Urinary bladder (tissue), 4 donors: ENCODE measurements at places on chromosomes 7 and 10. TPM values are rescaled to one million over a fixed set of nuclear protein-coding genes. Genes with fewer than 3 reads are reported as not detected.

GRCh38 chr7:137166363-137166762 is 177.2 kb downstream of the PTN start:
- DNase-seq = no peak

Gene CARD11
- 5.0 TPM for total RNA-seq

DNA sequence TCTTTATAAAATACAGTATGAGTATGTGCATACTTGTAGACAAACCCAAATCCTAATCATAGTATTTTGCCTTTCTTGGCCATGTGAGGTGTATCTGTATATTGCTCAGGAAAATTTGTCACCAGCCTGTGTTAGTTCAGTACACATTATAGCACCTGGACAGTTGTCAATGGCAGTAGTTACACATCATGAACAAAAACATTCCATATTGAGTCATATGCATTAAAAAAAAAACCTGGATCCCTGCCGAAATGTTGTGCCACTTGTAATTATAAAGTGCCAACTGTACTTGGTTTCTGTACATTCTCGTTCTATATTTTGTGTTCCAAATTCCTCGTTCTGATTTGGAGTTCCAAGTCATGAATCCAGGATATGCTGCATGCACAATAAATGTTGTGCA is 410.4 kb downstream of the INHBA start:
- DNase-seq = no peak

DNA sequence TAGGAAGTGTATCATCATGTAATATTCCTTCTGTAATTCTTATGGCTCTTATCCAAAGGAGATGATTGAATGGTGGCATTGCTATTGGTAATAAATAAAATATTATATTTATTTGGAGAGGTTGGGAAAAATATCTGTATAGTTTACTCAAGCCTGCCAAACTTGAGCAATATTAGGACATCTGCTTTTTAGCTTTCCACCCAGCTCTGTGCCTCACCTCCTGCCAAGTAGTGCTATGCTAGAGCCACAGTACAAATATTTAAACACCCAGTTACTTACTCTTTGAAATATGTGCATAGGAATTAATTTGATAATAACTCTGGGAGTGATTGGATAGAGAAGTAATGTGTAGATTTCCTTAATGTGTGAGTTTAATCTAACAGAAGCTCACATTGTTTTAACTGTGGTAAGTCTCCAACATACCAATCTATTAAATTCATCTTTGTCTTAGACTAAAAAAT is 129.2 kb downstream of the BBS9 start:
- DNase-seq = no peak

- no peak for DNase-seq
These were observed 1.5 kb downstream of the FHIP2A start for GRCh38 chr10:114823077-114823463.

DNA sequence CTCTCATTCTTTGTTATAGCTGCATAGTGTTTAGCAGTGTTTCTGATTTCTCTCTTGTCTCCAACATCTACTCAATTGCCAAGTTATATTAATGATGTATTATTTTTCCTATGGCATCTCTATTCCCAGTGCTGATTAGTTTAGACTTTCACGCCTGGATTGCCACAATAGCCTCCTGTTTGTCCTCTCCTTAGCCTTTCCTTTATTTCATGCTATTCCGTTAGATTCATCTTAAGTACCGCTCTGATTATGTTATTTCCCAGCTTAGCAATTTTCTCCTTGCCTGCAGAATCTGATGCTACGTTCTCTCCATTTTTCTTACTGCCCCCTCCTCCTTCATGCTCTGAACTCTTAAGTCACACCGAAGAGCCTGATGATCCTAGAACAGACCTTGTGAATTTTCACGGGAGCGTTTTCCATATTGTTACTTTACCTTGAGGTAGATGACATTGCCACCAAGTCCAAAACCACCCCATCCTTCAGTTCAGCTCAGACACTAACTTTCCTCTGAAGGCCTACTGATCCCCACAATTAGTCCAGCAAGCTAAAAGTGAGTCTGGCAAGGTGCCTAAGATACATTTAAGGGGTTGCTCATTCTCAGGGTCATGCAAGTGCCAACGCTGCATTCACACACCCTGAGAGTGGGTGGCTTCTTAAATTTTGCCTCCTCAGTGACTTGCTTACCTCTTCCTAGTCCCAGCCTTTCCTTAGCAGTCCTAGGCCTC is 6.6 kb upstream of the NRF1 start:
- no peak for DNase-seq

Gene UNCX
- not detected for total RNA-seq

DNA sequence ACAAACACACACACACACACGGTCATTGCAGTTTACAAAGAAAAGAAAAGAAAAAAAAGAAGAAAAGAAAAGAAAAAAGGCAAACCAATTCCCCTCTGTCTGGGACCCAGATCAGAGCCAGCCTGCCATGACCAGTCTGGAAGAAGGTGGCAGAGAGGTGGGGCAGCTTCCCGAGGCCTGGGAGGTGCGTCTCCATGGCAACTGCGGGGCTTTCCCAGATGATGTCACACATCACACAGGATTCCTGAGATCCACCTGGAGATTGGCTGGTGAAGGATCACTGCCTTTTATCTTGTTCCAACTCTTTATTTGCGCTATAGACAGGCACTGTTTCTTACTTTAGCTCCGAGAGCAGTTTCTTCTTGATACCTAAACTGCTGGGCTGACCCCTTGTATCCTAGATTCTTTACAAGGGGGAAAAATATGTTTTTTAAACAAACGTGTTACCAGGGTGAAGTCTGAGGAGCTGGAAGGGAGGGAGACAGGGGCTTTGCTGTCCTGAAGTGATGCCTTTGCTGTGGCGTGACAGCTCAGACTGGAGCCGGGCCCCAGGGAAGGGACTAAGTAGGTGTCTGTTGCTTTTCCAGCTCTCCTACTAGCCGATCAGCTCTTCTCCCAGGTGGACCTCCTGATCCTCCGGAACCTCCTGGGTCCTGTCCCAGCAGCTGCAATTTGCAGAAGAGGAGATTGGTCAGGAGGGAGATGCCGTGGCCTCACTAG is 298.5 kb downstream of the KLF6 start:
- no peak for DNase-seq

DNA sequence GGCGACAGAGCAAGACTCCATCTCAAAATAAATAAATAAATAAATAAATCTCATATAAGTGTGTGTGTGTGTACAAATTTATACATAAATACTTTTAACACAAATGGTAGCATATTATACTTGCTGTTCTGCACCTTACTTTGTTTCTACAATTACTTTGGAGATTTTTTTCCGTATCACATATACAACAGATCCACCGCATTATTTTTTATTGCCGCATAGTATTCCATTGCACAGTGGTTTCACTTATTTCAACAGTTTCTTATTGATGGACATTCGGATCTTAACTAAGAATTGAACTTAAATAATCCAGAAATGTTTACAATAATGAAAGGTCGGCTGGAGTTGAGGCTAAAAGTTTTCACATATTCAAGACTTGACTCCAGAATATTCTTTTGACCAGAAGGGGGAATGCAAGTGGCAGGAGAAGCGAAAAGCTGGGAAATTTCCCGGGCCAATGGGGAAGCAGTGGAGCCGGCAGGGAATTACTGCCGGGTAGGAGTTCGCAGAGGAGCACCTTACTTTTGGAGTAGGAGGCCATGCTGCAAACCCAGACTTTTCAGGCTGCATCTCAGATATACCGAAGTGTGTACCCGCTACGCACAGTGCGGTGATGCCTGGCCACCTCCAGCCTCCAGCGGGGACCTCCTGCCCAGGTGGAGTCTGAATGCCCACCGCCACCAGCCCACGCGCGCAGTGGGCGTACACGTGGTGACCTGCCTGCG is 415 bp upstream of the CNNM1 start:
- no peak for DNase-seq
